ENCODE measurements at places on chromosomes 6 and 20.

DNA sequence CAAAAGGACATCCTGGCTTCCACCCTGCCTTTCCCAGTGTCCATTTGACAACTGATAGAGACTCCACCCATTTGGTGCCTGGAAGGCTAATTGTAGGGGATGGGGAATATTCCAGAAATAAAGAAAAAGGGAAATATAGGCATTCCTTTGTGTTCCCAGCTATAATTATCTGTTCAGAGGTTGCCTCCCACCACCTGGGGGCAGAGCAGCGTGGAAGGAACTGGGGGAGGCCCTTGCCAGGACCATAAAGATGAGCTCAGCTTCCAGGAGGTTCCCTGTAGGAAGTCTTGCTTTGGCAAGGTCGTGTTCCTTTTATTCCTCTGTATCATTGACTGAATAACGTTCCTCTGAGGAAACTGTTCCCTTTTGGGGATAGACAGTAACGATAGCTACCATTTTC, 214.7 kb downstream of the TFAP2C start:
- DNase-seq: peak; percentile 27

DNA sequence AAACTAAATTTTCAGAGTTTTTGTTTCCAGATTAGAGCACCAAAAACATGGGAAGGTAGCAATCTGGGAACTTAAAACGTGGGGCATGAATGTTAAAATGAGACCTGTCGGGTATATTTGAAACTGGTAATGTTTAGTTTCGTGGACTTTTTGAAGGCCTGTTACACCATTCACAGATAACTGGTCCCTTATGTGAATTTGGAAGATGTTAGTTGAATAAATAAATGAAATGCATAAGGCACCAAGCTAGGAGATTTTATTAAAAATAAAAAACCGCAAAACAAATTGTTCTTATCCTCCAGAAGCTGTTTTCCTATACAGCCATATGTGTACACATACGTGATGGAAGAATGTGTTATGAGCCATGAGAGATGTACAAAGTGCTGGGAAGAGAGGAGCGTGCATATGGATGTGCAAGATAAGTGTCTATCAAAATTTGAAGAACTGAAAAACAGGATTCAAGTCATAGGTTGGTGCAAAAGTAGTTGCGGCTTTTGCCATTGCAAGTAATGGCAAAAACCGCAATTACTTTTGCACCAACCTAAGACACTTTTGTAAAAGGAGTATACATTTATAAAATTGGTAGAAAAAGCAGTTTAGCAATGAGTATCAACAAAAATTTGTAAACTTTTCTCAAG, 700 bp upstream of the MCUR1 start:
- no peak for DNase-seq

DNA sequence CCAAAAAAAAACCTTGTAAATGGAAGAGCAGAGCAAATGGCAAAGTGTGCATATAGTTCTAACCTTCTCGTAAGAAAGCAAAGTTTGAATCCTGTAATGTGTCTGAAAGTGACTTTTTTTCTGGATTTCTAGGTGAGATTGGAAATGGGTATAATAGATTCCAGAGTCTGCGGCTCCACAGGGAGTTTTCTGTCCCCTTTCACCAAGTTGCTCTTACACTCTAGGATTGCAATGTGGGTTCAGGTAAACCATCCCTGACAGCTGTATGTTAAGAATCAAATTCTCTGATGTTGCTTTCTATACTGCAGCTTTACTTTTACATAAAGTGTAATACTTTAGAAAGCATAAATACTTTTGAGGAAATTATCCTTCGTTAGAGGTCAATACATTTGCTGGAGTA, 260.1 kb downstream of the PRL start:
- DNase-seq: no peak

DNA sequence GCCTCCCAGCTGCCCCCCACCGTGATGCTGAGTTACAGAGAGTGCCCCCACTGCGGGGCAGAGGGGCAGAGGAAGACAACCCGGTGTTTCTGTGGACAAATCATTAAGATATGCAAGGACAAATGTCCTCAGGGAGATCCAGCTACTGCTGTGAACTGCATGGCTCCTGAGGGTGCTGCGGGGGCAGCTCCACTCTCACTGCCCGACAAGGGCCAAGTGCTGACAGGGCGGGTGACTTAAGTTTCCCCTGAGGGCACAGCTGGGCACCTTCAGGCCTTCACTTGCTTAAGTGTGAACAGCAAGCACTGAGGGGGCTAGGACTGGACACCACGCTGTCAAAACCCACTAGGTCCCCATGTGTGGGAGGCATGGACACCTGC, 26.2 kb upstream of the TCFL5 start:
- no peak for DNase-seq

GRCh38 chr20:21521596-21522480, 8.0 kb upstream of the NKX2-2 start:
- DNase-seq: no peak

DNA sequence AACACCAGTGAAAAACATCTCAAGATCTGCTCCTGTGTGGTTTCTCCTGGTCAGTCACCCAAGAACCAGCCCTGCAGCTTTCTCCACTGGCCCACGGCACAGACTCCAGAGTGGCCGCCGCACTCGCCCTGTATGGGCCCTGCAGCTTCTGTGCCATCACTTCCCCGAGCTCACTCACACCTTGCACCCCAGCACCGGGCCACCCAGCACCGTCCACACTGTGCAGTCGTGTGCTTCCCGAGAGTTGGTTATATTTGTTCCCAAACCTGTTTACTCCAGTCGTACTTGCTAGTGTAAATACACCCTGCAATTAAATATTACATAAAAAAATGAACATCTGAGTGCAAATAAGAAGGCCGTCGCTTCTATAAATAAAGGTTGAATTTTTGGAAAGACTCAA, 341.7 kb downstream of the CDH26 start:
- DNase-seq: no peak

- DNase-seq: no peak
These were observed 97.5 kb downstream of the ZMYND8 start for GRCh38 chr20:47258745-47259695.

DNA sequence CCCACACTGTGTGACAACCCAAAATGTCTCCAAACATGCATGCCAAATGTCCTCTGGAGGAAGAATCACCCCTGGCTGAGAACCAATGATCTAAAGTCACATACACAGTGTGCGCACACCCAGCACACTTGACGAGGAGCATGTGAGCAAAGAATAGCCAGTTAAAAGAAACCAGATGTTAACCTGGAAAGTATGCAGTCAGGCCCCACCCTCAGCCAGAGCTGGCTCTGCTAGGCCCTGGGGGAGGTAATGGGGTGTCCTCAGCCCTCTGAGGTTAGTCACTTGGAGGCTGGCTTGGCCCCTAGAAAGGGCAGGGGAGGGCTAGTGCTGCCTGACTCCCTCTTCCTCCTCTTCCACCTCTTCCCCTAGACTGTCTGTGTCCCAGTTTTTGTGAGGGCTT, 15.2 kb upstream of the GUCA1A start:
- DNase-seq: no peak

GRCh38 chr6:168972128-168972527, 281.5 kb downstream of the THBS2 start:
- DNase-seq: no peak

GRCh38 chr6:161210857-161211256, 63.0 kb downstream of the AGPAT4 start:
- no peak for DNase-seq

DNA sequence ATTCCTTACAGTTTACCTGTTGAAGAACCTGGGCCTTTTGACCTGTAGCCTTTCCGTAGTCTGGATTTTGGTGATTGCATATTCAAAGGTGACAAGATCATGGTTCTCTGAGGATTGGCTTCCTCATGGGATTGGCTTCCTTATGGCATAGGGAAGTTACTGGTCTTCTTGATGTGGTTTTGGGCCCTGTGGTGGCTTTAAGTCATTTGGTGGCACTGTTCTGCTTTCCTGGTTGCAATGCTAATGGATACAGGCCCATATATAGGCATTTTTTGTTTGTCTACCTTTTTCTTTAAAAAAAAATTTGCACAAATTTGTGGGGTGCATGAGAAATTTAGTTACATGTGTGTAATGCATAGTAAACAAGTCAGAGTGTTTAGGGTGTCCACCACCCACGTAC, 185.7 kb downstream of the CDKAL1 start:
- no peak for DNase-seq

GRCh38 chr6:100161782-100162365, 167.9 kb upstream of the MCHR2 start:
- DNase-seq: no peak

DNA sequence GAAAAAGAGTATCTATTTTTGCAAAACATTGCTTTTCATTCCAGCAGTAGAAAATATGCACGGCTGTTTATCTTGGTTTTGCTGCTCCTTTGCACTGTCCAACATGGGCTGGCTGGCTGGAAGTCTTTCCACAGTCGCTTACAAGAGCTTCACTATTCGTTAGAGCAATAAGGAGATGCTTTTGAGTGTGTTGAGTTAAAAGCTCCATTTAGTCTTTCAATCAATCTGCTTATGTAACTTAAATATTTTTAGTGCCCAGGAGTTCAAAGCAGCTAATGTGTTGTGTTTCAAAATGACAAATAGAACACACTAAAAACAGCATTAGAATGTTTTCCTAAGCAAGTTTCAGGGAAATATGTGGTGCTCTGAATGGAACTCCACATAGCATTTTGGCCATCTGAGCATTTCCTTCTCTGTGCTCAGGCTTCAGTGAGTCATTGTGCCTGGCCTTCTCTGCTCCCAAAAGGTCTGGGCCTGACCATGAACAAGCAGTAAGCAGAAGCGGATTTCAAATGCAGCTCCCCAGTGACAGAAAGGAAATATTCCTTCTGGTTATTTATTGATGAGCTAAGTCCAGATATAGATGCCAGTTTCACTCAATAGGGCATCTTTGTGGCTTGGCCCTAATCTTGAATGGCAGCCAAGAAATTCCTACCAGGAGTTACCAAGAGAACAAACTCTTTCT, 580.3 kb downstream of the TENT5A start:
- no peak for DNase-seq

DNA sequence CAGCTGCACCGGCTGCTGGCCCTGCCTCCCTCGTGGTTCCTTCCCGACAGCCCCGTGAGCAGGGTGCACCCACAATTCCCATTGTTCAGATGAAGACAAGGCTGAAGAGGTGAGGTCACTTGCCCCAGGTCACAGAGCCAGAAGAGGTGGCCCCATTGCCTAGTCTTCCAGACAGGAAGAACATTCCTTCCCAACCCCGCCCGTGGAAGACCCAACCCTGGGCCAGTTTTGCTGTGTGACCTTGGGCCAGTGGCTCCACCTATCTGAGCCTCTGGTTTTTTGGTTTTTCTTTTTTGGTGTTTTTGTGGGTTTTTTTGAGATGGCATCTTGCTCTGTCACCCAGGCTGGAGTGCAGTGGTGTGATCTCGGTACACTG, 61.7 kb downstream of the RIPOR3 start:
- no peak for DNase-seq

- DNase-seq: no peak
These were observed 31.4 kb downstream of the RALGAPA2 start for GRCh38 chr20:20680991-20681508.

DNA sequence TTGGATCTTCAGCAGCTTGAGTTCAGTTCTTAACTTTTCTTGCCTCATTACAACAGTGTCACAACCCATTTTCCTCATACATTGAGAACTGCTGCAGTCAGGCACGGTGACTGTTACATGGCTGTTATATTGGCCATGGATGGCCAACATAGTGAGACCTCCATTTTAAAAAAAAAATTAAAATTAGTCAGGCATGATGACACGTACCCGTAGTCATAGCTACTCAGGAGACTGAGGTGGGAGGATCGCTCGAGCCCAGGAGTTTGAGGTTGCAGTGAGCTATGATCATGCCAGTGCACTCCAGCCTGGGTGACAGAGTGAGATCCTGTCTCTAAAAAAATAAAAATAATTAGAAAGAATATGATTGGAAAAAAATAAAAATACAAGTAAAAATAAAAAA, 9.9 kb upstream of the MMP24 start:
- no peak for DNase-seq

GRCh38 chr6:159357211-159357915, 188.2 kb downstream of the FNDC1 start:
- no peak for DNase-seq

DNA sequence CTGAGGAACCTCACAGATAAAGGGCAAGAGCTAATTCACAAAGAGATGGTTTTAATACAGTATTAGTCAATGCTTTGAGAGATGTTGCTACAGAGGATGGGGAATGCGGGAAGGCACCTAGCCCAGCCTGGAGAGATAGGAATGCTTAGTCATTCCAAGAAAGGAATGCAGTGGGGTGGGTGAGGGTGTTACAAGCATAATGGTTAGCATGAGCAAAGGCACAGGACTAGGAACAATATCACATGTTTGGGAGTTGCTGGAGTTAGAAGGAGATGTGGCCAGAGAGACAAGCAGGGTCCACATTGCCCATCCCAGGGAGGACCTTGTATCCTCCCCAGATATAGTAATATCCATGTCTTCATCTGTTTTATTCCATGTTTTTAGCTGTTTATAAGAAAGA, 107.0 kb upstream of the OGFRL1 start:
- peak; percentile 70 for DNase-seq

- DNase-seq: no peak
These were observed 22.3 kb upstream of the AFDN start for GRCh38 chr6:167804281-167805013.

GRCh38 chr20:42024653-42025052, 406.5 kb upstream of the CHD6 start:
- no peak for DNase-seq

DNA sequence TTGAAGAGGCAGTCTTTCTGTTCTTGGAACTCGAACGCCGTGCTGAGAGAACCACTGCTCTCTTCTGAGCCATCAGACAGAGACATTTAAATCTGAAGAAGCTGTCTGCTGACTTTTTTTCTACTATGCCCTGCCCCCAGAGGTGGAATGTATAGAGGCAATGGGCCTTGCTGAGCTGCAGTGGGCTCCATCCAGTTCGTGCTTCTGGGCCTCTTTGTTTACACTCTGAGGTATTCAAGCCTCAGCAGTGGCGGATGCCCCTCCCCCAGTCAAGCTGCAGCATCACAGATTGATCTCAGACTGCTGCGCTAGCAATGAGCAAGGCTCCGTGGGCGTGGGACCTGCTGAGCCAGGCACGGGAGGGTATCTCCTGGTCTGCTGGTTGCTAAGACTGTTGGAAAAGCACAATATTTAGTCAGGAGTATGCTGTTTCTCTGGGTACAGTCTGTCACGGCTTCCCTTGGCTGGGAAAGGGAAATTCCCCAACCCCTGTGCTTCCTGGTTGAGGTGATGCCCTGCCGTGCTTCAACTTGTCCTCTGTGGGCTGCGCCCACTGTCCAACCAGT, 526.8 kb downstream of the CD109 start:
- DNase-seq: peak; percentile 19

GRCh38 chr6:2980465-2980855, 9.1 kb upstream of the SERPINB6 start:
- DNase-seq: no peak

- DNase-seq: no peak
These were observed 291.4 kb upstream of the RNF217 start for GRCh38 chr6:124670801-124671200.
